ENCODE measurements at places on chromosomes 13 and 19.

DNA sequence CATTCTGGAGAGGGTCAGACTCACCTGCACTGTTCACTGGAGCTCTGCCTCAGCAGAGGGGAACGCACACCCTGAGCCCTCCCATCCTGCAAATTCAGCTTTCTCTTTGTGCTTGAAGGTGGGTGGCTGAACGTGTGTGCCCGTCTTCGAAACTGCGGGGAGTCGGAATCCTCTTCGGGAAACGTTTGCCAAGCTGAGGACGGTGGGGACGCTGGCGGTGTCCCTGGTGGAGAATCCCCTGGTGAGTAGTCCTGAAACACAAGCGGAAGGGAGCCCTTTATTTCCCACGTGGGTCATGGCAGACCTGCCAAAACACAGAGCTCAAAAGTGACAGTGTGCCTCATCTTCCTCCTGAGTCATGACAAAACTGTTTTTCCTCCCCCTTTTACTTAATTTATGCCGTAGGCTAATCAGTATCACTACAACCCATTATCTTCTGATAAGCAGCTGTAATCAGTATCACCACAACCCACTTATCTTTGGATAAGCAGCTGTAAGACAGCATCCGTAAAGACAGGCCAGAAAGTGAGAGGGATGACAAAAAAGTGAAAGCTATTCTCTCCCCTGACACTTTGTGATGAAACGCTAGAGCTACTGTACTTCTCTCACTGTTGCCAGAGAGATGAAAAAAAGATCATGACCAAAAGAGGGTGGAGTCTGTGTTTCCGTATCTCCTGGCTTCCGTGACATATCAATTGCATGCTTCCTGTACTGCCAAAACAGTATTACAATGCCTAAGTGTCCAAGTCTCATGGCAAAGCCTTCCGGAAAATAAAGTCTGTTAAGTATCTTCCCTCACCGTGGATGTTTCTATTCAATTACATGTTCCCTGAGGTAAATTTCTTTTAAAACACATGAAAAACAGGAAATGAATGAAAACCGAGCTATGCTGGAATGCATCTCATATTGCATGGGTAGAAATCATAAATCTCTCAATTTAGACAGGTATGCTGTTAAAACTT is 155.5 kb downstream of the TBC1D4 start:
- DNase-seq: no peak

GRCh38 chr19:51779181-51779580 is 15.8 kb upstream of the FPR3 start:
- no peak for DNase-seq

- no peak for DNase-seq
These were observed 22.8 kb upstream of the RNF17 start for GRCh38 chr13:24741016-24741662.

DNA sequence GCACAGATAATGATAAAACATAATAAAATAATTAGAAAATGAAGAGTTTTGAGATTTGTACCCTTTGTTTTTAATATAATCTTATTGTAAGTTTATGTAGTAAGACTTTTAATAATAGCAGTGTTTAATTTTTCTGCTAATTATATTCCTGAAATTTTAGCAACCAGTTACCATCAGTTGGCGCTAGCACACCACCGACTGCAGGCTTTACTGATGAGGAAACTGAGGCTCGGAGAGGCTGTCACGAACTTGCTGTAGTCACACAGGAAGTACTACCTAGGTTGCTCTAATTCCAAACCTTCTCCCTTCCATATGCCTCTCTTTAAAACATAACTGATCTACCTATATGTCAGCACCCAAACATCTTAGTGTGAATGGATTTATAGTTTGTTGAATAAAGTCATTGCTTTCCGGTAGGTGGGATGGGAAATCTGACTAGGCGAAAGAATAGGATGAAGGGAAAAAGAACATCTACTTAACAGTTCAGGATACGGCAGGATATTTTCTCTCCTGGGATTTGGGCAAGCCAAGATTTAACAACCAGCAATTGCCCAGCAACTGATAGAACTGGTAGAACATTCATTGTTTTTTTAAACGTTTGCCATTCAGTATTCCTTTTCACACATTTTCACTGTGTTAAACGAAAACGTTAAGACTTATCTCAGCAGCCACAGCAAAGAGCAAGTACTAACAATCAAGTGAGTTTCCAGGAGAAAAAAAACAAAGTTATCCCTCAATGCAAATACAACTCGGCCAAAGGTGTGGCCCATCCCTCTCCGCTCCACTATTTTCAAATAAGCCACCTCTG is 822 bp upstream of the RFXAP start:
- no peak for DNase-seq

GRCh38 chr19:41421314-41421713 is 5.9 kb downstream of the B3GNT8 start:
- no peak for DNase-seq

- no peak for DNase-seq
These were observed 529.2 kb upstream of the NBEA start for GRCh38 chr13:34412817-34413375.

- no peak for DNase-seq
These were observed 6.1 kb downstream of the ZIC5 start for GRCh38 chr13:99965329-99966000.

- DNase-seq: no peak
These were observed 16.0 kb downstream of the UBE2L5 start for GRCh38 chr13:30438286-30438685.

DNA sequence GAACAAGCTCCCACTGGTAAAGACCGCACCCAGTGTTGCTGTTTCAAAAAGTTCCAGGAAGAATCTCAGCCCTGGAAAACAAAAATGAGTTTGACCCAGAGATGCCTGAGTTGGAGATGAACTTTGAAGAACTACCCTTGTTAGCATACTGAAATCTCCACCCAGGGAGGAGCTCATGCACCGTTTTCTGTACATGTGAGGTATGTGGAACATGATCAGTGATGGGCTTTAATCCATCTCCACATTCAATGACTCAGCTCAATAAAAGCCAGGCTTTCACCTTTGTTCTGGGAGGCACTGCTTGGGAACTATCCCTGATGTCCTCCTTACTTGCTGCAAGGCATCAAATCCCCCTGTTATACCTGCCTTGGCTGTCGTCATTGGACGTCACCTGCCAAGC is 279.9 kb downstream of the UQCRFS1 start:
- no peak for DNase-seq

- no peak for DNase-seq
These were observed 15.1 kb downstream of the LHFPL6 start for GRCh38 chr13:39587939-39588338.

DNA sequence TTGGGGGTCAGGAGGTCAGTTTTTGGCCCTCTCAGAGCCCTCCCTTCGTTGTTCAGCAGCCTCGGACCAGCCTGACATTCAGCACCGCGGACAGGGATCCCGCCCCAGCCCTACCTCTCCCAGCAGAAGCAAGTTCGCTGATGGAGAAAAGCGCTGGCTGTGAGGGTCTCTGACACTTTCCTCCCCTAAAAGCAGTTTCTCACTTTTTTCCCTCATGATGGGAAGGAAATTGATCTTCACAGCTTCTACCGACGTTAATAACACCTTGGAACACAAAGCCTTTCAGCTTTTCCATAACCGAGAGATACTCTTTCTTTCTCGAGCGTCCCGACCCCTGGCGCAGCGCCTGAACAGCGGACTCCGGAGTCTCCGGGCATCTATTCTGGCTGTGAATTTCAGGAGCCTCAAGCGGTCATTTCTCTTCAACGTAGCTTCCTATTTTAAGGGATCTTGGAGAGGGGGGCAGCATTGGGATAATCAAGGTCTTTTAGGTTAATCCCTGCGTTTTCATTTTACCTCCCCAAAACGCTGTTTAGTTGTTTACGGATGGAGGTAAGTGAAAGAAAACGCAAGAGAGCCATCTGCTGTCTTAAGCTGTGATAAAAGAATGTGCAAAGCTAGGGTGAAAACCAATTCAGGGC is 467.2 kb downstream of the ITGBL1 start:
- DNase-seq: no peak

DNA sequence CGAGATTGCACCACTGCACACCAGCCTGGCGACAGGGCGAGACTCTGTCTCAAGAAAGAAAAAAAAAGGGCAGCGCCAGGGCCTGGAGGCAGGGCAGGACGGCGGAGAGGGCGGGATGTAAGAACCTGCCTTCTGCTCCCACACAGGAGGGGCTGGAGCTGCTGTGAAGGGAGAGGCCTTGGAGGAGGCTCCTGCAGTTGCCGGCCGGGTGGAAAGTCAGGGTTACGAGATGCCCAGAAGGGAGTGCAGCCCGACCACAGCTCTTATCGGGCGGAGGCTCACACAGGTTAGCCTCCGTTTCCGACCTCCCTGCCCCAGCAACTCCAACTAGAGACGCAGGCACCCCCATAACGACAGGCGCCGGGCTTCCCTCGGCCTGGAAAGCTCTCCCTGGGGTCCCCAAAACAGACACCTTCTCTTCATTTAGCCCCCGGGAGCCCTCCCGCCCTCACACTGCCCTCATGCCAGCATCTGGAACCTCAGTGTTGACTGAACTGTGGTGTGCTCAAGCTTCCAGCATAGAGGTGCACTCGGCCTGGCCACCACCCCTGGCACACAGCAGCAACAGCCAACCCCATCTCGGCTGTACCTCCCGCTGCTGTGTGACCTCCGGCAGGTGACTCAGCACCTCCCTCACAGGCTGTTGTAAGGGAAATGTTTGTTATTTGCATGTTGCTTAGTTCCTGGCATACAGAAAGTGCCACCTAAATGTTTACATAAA is 1.4 kb downstream of the PLPP2 start:
- peak; percentile 51 for DNase-seq

DNA sequence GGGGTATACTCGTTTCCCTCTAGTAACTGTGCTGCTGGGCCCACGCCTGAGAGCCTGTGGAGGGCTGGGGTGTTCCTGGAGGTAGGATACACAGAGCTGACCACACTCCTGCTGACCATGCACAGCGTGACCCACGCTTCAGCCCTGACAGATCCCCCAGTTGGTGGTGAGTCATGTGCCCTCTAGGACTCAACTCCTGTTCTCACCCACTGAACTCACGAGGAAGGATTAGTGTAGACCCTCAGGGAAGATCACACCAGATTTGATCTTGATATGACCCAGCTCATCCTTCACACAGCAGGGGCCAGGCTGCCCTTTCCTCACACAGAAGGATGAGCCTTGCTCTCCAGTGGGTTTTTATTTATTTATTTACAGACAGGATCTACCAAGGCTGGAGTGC is 13.3 kb upstream of the ACP7 start:
- no peak for DNase-seq

DNA sequence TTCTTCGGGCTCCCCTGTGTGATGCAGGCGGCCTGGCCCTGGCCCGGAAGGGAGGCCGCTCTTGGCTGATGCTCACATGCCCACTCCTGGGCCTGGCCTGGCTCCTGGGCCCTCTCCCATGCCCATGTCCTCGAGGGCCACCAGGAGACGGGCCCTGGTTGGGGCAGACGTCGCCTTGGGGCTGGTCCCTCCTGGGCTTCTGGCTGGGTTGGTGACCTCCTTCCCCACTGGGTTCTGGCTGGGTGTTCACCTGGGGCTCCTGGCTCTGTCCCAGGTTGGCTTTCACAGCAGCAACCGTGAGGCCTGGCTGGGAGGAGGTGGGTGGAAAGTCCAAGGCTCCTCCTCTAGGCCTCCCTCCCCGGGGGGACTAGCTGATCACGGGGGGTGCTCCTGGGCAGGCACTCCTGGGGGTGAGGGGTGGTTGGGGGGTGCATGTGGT is 15.5 kb upstream of the SLC7A10 start:
- DNase-seq: no peak

DNA sequence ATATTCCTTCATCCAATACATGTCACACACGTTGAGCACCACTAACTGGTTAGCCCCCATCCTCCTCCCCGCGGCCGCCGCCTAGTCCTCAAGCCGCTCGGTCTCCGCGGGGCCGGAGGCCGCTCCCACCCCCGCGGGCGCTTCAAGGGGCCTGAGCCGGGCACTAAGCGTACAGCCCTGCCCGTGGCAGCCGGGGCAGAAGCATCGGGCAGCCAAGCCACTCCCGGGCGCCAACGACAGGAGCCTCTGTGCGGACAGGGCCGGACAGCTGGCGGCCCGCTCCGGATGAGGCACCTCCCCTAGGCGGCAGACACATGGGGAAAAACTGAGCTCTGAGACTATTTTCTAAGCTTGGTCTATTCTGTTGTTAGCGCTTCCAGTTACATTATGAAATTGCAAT is 2.8 kb upstream of the ZNF543 start:
- no peak for DNase-seq

GRCh38 chr19:12015753-12016116 is 19.7 kb downstream of the ZNF433 start:
- no peak for DNase-seq

DNA sequence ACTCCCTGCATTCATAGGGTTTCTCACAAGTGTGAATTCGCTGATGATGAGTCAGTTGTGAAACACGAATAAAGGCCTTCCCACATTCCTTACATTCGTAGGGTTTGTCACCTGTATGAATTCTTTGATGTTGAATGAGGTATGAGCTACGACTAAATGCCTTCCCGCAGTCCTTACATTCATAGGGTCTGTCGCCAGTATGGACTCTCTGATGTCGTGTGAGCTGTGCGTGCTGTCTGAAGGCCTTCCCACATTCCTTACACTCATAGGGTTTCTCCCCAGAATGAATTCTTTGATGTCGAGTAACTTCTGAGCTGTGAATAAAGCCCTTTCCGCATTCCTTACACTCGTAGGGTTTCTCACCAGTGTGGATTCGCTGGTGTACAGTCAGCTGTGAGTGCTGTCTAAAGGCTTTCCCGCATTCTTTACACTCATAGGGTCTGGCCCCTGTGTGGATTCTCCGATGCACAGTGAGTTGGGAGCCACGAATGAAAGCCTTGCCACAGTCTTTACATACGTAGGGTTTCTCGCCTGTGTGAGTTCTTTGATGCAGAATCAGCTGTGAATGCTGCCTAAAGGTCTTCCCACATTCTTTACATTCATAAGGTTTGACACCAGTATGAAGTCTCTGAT is 30.5 kb upstream of the COX7A1 start:
- DNase-seq: no peak

DNA sequence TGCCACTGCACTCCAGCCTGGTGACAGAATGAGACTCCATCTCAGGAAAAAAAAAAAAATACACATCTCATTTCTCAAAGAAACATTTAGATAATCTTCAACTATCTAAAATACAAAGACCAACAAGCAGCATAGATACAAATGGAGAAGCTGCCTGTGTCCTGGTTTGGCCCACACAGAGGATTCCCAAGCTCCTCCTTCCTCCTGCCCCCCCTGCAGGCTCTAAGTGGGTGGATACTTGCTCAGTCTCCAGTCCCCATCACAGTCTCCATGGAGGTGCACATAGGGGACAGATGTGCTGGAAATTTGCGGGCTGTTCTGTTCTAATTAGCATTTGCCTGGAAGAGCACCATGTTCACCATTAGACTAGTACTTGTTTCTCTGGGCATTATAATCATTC is 59.9 kb downstream of the ABCC4 start:
- no peak for DNase-seq

GRCh38 chr13:93244141-93244917 is 17.7 kb downstream of the GPC6 start:
- no peak for DNase-seq

DNA sequence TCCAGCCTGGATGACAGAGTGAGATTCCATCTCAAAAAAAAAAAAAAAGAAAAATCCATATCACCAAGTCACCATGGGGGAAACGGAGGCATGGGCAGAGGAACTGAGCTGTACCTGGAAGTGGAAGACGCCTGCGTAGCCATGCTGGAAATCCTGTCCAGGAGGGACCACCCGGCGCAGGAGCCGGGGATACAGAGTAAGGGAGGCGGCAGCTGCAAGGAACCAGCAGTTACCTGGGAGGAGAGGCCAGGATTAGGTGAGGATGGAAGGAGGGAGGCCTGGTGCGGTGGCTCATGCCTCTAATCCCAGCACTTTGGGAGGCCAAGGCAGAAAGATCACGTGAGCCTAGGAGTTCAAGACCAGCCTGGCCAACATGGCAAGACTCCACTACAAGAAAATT is 2.0 kb downstream of the CAPN12 start:
- no peak for DNase-seq
